Spinal cord (tissue), 10 donors: ENCODE measurements at places on chromosomes 2 and 18.

GRCh38 chr2:217638533-217638932 lies 364.3 kb downstream of the TNS1 start:
- no peak for DNase-seq

- no peak for DNase-seq
Measured at GRCh38 chr18:55119016-55119415, 159.8 kb upstream of the CCDC68 start.

DNA sequence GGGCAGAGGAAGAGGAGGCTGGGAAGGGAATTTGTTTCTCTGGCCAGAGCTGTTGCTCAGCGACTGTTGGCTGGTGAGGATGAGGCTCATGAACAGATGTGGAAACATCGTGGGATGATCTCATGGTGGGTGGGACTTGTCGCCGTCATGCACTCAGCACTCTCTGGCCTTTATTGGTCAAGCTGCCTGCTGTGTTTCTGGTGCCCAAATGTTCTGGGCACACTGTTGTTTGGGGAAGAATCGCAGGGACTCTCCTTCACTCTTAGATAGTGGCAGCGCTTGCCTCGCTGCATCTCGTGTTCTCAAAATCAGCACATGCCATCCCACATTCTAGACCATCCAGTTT lies 145.6 kb downstream of the AGAP1 start:
- no peak for DNase-seq

DNA sequence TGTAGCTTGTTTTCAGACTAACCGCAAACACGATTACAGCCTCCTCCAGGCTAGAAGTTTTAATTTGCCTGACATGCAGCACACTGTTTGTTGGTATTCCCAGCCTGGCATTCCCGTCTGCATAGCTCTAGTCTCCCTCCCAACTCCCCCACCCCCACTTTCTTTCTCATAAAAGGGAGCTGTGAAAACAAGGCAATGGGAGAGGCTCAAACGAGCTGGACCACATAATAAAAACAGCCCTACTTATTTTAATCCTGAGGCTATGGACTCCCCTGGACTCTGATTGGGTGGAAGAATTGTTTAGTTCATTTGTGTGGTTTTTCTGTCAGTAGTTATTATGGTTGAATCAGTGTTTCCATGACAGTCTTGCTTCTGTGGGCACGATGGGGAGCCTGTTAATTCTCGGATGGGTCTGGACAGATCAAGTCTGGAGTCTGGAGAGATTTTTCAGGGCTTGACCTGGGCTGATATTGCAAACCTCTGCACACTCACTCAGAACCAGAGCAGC lies 1.2 kb downstream of the STON1 start:
- DNase-seq, result peak; percentile 40

DNA sequence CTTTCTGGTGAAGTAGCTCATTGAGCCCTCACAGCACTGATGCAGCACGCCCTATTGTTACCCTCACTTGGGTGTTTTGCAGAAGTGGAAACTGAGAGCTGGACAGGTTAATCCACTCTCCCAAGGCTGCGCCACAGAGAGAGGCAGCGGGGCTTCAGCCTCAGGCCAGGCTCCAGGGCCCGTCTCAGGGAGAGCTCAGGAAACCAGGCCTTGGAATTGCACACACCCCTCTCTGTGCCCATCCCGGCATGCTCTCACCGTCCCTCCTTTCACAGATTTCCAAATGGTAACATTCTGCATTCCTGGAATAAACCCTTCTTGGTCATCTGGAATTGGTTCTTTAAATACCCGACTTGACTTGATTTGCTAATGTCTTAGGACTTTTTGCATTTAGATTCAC lies 51.5 kb downstream of the TWIST2 start:
- no peak for DNase-seq

DNA sequence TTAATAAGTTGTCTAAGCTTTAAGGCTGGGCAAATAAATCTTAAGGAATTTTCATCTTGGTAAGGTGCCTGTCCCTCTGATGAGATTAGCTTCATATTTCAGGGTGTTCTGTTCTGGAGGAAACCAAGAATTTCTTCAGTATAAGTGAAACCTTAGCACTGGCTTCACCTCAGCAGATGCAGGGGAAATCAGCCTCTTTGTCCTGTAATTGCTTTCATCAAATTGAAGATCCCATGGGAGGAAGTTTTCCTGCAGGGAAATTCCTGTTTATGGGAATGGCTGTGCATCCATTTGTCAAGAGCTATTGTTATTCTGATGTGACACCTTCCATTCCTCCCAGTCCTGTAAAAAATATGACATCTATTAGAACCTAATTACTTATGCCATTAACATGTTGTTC lies 174.5 kb downstream of the PTPRM start:
- no peak for DNase-seq

DNA sequence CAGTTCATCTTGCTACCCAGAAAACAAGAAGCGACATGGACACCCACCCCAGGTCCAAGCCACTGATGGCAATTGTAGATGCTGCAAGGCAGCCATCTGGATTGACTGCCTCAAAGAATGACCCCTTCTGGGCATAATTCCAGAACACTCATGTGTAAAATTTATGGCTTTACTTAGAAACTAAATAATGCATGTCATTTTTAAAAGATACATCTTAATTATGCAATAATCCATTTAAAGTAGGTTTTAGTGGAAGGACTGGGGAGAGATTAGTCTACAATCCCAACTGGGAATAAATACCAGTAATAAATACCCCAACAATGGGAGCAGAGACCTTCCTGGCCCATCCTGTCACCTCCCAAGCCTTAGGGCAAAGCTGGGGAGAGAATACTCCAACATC lies 247.7 kb downstream of the SS18 start:
- DNase-seq, result no peak

GRCh38 chr18:43812627-43813026 lies 535.3 kb upstream of the SYT4 start:
- no peak for DNase-seq

- DNase-seq, result no peak
Measured at GRCh38 chr2:44549856-44550255, 188.1 kb downstream of the CAMKMT start.

- no peak for DNase-seq
Measured at GRCh38 chr2:84052913-84053312, 406.2 kb downstream of the SUCLG1 start.

GRCh38 chr2:71604726-71605120 lies 151.4 kb downstream of the DYSF start:
- no peak for DNase-seq

DNA sequence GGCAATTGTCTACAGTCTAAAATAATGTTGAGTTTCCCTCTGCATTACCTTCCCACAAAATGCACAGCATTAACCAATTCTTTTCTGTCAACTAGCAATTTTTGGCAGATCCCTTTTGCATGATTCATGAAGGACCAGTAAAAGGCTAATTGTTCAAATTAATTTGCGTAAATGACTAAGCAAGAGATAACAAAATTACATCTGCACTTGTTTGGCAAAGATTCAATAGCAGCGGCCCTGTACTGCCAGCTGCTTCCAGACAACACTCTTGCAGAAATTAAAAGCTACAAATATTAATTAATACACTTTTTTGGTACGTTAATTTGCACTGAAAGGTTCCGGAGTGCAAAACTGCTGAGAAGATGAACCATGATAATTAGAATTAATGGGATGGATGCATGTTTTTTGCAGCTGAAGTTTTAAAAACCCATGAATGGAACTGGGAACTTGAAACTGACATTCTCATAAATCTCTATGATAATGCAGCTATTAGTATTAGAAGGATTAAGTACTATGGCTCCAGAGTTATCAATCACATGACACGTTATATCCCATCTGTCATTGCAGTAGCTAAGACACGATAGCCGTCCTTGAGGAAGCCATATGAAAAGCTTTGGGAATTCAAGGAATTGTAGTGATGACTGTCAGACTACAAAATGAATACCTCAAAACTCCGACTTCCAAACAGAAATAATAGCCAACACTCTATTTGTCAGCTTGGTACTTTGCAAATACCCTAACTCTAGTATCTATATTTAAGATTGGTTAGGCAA lies 1268.3 kb upstream of the ACVR2A start:
- DNase-seq, result no peak

GRCh38 chr18:27030421-27030820 lies 154.7 kb downstream of the CHST9 start:
- no peak for DNase-seq

DNA sequence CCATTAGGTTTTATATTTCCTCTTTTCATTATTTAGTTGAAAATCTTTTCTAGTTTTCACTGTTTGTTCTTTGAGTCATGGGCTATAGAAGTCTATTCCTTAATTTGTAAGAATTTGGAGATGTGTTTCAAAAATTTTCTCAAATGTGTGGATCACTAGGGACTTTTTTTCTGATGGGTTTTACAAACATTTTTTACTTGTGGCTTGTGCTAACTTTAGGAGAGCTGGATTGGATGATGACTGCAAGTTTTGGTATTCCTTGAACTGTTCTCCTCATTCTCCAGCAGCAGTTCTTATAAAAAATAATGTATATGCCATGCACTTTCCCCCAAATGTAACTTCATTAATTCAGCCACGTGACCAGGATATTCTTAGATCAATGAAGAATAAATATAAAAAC lies 94.7 kb upstream of the CWC22 start:
- DNase-seq, result no peak

DNA sequence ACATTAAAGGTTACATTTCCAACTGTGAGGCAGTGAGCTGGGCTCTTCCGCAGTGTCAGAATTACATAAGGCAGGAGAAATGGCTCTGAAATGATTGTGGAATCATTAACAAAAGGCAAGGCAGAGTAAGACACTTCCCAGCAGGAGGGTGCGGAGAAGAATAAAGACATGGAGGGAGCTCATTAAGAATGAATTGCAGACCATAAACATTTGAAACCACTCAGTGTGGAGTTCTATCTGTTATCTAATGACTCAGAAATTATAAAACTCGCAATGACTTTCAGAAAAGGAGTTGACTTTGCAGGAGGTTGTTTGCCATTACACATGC lies 77.0 kb downstream of the SMIM21 start:
- peak; percentile 39 for DNase-seq

- DNase-seq, result no peak
Measured at GRCh38 chr2:181886192-181886591, 5.3 kb upstream of the ITPRID2 start.

- no peak for DNase-seq
Measured at GRCh38 chr2:106011380-106011779, 182.7 kb downstream of the UXS1 start.

- no peak for DNase-seq
Measured at GRCh38 chr2:200747668-200748618, 63.8 kb upstream of the BZW1 start.

- no peak for DNase-seq
Measured at GRCh38 chr2:146131048-146131447, 1611.1 kb upstream of the ZEB2 start.

DNA sequence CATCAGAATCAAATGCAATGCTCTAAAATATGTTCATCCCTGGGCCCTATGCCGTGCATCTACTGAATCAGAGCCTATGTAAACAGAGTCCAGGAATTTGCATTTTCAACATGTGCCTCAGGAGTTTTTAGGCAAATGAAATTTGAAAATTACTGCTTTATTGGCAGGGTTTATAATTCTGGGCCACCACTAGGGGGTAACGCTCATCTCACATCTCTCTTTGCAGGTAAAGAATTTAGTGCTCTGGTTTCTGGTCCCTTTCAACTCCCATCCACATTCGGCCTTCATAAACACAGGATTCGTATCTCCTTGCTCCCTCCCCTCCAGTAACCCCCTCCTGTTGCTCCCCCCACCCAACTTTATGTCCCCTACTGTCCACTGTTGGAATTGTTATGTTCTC lies 49.3 kb downstream of the LYPD6B start:
- no peak for DNase-seq

DNA sequence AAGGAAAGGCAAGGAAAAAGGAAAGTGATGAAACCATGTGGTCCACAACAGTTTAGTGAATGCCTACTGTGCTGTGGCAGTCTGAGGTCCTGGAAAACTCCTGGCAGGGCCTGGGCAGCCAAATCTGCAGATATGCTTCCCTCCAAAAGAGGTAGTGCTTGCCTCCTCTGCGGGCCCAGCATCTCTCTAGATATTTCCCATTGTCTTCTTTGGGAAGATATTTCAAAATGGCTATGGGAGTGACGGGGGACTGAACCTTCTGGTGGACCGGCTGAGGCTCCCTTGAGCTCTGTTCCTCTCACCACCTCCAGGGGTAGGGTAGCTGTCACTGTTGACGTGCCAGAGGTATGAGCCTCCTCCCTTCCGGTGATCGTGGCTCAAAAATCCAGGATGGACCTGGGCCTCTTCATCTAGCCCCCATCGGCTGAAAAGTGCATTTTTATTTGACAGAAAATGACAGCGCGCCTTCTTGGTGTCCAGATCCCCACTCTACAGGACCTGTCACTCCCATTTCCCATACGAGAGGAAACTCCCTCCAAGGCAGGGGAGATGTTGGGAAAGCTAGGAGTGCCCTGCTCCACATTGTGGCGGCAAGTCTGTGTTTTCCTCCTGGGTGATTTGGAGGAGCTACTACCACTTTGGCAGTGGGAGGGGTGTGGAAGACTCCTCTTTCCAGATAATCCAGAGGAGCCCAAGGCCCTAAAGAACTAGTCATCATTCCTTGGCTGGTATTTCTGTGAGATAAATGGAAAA lies 9.4 kb upstream of the PAX3 start:
- DNase-seq, result no peak

GRCh38 chr2:118669654-118670053 lies 177.8 kb downstream of the EN1 start:
- no peak for DNase-seq

GRCh38 chr18:44521668-44522022 lies 159.0 kb upstream of the SETBP1 start:
- no peak for DNase-seq

GRCh38 chr2:19362094-19362754 lies 3.8 kb upstream of the OSR1 start:
- DNase-seq, result peak; percentile 60

- DNase-seq, result no peak
Measured at GRCh38 chr18:34624551-34624950, 85.5 kb upstream of the DTNA start.

DNA sequence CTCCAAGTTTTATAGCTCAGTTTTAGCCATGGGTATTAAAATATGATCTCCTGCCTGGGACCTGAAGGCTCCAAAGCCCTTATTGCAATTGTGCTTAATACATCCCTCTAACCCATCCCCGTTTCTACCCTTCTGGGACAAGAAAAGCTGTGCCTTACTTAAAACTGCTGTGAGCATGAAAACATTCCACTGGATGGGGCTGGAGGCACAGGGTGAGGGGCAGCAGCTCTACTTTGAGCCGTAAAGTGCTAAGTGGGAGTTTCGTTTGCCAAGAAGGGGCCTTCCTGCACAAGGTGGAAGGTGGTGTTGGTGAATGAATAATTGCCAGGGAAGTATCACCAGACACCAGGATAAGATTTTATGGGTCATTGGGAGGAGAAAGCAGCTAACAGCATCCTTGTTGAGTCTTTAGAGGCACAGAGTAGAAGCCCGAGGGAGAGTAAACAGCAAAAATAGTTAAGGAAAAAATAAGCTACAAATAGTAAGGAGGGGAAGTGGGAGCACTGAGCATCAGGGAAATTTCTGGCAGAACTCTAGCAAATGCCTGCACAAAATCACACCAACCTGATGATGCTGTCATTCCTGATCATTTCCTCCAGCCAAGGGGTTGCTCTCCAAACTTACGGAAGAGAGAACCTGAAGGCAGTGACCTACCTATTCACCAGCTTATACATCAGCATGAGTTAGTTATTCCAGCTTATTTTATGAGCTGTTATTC lies 218.4 kb downstream of the MREG start:
- DNase-seq, result no peak
